Cortex of kidney (tissue), 1 donor: ENCODE measurements at places on chromosomes 2 and 18.

- DNase-seq: no peak
These were observed 135.8 kb upstream of the SH3BP4 start for GRCh38 chr2:234816056-234816455.

- no peak for DNase-seq
These were observed 41.6 kb downstream of the MGAT5 start for GRCh38 chr2:134295441-134295840.

- DNase-seq: no peak
These were observed at the start of gene ATP6V1B1 for GRCh38 chr2:70935468-70936164. Gene ATP6V1B1 (plus strand): TSS chr2:70935900. CDS start chr2:70935955, 55 bp downstream.

DNA sequence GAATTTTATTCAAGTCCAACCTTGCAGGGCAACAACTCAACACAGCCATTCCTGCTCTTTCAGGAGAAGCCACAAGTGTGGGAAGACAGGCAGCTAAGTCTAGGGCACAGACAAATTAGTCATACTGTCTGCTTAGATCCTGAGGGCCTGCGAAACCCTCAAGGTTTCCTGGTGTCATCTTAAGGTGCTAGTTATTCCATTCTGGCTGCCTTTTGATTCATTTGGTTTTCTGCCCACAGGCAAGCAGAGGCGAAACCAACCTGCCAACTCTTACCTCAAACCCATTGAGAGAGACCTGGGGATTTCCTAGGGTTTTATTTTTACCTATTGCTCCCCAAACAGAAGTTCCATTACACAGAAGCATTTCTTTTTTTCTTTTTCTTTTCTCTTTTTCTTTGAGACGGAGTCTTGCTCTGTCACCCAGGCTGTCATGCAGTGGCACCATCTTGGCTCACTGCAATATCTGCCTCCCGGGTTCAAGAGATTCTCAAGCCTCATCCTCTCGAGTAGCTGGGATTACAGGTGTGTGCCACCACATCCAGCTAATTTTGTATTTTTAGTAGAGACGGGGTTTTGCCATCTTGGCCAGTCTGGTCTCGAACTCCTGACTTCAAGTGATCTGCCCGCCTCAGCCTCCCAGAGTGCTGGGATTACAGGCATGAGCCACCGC is 23.7 kb upstream of the SCYGR1 start:
- DNase-seq: no peak

DNA sequence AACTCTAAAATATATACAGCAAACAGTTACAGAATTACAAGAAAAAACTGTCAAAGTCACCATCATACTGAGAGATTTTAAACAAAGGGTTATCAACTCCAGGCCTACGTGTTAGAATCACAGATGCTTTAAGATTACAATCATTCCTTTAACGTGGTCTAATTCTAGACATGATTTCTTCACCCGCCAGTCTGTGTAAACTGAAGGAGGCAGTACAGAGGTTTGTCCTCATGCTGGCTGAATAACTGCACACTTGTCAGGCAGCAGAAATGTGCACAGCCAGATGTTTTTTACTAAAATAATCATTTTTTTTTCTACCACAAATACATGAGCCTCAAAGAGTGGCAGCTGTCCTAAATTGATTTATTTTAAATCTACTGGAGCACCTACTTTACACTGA is 15.5 kb upstream of the NEURL3 start:
- DNase-seq: no peak

GRCh38 chr2:172288603-172289002 is 138.8 kb upstream of the ITGA6 start:
- DNase-seq: no peak
